ENCODE measurements at places on chromosomes 11 and 22.

GRCh38 chr11:102591160-102591718 is 33.9 kb downstream of the MMP20 start:
- no peak for DNase-seq

GRCh38 chr22:49779853-49780697 is 47.6 kb downstream of the BRD1 start:
- DNase-seq, result no peak

GRCh38 chr11:122616718-122617117 is 38.8 kb upstream of the UBASH3B start:
- no peak for DNase-seq

- DNase-seq, result peak; percentile 28
Observed at GRCh38 chr11:111549196-111549868, 8.8 kb downstream of the LAYN start.

GRCh38 chr11:79092791-79093353 is 348.0 kb downstream of the TENM4 start:
- no peak for DNase-seq

DNA sequence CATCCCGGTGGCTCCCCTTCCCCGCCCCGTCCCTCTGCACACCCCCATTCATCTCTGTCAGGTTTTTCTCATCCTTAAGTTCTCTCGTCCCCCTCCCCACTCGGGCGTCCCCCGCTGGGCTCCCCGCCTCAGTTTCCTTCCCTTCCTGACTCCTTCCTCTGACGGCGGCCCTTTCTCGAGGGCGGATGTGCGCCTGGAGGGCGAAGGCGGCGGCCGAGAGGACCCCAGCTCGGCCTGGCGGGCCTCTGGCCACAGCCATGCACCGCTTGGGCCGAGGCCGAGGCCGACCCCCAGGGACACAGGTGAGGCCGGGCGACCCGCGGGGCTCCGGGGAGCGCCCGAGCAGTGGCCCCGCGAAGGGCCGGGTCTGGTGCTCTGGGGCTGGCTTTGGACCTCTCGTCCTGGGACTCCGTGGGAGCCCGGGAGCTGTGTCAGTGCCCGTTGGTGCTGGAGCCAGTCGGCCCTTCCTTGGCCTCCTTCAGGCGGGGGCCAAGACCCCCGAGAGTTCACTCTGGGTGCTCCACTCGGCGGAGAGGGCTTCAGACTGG is 2.9 kb downstream of the PHLDB1 start:
- no peak for DNase-seq

GRCh38 chr22:39175353-39176142 is 23.1 kb upstream of the CBX7 start:
- DNase-seq, result no peak

- no peak for DNase-seq
Observed at GRCh38 chr22:20621162-20621561, 113.8 kb downstream of the MED15 start.

GRCh38 chr11:27649800-27650199 is 50.5 kb downstream of the BDNF start:
- DNase-seq, result no peak

DNA sequence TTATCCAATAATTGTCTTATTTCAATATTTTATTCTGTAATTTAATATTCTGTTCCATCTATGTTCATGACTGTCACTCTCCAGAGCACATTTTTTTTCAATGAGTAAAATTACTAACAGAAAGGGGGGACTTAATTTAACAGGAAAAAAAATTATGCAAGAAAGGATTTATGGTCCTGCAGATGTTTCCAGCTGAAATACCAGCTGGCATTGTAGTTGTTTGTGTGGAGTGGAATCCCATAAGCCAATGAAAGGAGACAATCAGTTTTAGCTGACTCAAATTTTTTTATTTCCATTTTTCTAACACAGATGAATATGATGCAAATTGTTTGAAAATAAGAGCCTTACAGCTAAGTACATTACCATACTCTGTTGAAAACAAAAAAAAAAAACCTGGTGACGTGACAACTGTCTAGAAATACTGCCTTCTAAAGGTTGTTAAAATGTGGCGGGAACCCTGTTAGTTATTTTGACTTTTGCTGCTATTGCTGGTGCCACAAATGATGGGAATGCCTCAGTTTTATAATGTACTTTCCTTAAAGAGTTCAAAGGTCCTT is 389.1 kb downstream of the ETS1 start:
- DNase-seq, result no peak

- no peak for DNase-seq
Observed at GRCh38 chr22:48459859-48460823, 1367.5 kb downstream of the BRD1 start.

- DNase-seq, result no peak
Observed at GRCh38 chr22:39996732-39997131, 2.0 kb downstream of the FAM83F start.

DNA sequence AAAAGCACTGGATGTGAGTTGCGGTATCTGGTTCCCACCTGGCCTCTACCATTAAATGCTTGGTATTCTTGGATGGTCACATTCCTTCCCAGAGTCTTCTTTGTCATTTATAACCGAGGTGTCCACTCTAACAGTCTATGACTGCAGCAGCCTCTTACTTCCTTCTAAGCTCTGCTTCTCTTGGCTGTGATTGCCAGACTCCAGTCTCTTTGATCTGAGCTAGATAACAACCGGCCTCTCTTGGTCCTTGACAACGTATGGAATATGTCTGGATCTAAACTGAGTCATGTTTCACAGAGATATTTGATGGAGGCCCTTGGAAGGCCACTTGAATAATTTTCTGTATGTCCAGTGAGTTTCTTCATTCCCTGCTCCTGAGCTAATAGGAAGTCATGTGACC is 141.6 kb upstream of the TENM4 start:
- no peak for DNase-seq

- DNase-seq, result no peak
Observed at GRCh38 chr11:131372234-131372962, 2.0 kb downstream of the NTM start.

GRCh38 chr11:876545-876944 is 33.9 kb downstream of the TSPAN4 start:
- DNase-seq, result peak; percentile 62

DNA sequence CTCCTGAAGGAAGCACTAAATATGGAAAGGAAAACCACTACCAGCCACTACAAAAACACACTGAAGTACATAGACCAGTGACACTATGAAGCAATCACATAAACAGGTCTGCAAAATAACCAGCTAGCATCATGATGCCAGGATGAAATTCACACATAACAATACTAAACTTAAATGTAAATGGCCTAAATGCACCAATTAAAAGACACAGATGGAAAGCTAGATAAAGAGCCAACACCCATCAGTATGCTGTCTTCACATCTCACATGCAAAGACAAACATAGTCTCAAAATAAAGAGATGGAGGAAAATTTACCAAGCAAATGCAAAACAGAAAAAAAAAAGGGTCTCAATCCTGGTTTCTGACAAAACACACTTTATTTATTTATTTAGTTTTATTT is 171.7 kb downstream of the TTC28 start:
- DNase-seq, result no peak

DNA sequence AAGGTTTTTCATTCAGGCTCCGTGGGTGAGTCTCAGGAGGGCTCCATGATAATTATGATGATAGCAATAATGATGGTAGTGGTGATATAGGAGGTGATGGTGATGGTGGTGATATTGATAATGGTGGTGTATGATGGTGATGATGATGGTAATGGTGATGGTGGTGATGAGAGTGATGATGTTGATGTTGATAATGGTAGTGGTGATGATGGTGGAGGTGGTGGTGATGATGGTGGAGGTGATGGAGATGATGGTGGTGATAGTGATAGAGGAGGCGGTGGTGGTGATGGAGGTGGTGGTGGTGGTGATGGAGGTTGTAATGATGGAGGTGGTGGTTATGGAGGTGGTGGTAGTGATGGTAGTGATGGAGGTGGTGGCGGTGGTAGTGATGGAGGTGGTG is 79.4 kb downstream of the MPPED1 start:
- no peak for DNase-seq

DNA sequence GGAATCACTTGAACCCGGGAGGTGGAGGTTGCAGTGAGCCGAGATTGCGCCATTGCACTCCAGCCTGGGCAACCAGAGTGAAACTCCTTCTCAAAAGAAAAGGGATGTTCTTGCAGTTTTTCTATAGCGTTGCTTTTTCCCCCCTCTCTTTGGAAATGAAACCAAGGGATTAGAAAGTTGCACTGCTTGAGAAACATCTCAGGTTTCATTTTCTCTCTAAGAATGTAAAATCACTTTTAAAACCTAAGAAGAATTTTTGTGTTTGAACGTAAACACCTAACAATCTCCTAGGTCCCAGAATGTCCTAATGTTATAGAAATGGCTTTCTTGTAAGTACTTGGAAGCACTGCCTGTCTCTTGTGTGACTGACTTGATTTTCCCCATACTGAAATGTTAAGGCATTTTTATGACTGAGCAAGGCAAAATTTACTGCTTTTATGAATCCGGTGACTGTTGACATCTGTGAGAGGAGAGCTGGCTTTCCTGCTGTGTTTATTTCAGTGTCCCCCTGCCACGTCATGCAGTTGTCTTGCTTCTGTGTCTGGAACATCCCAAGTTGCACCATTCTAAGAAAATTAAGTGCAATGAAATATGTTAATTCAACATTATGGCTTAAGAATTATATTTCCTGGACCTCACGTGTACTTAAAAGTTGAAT is 37.7 kb downstream of the NF2 start:
- DNase-seq, result peak; percentile 42

- DNase-seq, result no peak
Observed at GRCh38 chr11:7612661-7613393, 60.5 kb downstream of the CYB5R2 start.

DNA sequence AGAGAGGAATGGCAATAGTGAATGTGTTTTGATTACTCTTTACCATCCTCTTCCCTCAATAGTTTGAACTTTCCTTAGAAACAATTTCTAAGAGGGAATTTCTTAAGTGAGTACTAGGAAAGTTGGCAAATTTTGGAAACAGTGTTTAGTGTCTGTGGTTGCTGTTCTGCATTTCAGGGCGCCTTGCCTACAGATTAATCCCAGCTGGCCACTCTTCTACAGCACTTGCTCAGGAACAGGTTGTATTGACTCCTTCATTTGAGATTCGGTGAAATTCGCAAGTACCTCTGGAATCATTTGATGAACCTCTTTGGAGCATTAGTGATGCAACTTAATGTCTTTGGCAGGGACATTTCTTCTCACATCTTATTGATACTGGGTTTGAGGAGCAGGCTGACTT is 28.3 kb downstream of the JAM3 start:
- DNase-seq, result no peak

DNA sequence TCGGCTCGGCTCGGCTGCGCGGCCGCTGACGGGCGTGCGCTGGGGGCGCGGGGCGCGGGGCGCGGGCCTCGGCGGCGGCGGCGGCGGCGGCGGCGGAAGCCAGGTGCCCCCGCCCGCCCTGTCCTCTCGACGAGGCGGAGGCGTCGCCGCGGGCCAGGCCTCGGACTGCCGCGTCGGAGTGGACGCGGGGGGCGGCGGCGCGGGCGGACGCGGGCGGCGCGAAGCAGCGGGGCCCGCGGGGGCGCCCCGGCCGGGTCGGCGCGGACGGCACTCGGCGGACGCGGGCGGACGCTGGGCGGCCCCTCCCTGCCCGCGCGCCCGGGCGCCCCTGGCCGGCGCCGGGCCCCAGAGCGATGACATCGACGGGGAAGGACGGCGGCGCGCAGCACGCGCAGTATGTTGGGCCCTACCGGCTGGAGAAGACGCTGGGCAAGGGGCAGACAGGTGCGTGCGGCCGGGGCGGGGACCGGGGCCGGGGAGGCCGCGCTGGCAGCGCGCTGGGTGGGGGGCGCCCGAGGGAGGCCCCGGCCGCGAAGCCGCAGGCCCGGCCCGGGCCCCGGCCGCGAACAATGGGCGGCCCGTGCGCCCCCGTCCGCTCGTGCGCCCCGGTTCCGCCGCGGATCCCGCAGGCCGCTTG is at the start of gene BRSK2:
Gene BRSK2 (plus strand): TSS at position 3 of the 637 bp plus-strand sequence. CDS start 351 bp downstream, at position 354.
- DNase-seq, result no peak

DNA sequence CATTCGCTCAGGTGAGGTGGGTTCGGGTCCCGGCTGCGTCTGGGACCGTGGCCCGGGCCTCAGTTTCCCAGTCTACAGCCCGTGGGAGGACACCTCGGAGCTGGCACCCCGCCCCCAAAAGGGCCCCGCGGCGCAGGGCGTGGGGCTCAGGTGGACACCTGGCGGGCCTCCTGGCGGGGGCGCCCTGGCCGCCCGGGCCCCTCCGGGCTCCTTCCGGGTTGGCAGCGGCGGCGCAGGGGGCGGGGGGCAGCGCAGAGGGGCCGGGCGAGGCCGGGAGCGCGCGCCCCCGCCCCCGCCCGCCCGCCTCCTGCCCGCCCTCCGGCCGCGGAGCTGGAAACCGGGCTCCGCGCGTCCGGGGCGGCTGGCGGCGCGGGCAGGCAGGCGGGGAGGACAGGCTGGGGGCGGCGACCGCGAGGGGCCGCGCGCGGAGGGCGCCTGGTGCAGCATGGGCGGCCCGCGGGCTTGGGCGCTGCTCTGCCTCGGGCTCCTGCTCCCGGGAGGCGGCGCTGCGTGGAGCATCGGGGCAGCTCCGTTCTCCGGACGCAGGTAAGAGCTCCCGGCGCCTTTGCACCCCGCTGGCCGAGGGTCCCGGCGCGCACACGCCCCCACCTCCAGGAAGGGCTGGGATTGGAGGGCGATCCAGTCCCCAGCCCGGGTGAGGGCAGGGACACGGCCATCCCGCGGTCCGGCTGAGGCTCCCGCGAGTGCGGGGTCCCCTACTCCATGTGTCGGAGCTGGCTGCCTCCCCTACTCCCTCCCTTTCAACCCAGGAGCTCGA is at the start of gene EMID1:
Gene EMID1 (plus strand): TSS at position 303 of the 778 bp plus-strand sequence. CDS start 143 bp downstream, at position 446.
- peak; percentile 55 for DNase-seq

- DNase-seq, result no peak
Observed at GRCh38 chr11:10453261-10453660, 1.8 kb upstream of the AMPD3 start.

DNA sequence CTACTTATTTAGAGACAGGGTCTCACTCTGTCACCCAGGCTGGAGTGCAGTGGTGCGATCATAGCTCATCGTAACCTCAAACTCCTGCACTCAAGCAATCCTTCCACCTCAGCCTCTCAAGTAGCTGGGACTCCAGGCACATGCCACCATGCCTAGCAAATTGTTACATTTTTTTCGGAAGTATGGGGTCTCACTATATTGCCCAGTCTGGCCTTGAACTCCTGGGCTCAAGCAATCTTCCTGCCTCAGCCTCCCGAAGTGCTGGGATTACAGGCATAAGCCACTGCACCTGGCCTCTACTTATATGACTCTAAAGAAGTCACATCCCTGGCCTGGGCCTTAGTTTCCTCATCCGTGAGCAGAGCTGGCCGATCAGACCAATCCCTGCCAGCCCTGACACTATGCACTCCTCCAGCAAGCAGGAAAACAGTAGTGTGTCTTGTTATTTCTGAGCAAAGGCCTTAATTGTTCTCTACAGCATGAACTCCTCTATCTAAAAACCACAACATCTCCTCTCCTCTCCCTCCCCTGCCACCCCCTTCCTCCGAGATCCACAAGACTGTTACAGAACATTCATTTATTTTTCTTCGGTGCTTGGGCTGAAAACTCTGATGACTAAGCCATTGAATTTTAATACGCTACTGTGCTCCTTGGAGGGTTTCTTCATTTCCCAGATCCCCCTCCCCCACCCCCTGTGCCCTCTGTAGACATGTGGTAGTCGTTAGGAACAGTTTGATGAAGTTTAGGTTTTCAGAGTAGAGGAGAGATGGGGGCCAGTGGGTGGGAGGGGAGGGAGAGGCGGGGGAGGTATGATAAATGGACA is 91.5 kb downstream of the ABTB2 start:
- DNase-seq, result no peak
